ENCODE measurements at places on chromosomes 3 and 15.

DNA sequence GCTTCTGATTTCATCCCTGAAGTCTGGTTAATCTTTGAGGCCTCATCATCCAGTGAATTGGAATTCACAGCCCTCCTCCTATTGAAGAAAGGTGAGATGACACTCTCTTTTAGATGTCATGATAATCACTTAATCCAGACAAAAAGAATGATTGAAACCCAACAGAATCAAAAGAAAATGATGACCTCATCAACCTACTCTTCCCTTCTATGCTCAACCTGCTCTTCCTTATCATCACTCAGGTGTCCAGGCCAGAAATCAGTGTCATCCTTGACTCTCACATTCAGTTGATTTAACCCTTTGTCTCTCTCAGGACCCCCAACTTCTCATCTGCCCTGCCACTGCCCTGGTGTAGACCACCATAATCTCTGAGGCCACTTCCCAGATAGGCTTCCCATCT is 11.8 kb downstream of the PLA2G4E start:
- DNase-seq: no peak

DNA sequence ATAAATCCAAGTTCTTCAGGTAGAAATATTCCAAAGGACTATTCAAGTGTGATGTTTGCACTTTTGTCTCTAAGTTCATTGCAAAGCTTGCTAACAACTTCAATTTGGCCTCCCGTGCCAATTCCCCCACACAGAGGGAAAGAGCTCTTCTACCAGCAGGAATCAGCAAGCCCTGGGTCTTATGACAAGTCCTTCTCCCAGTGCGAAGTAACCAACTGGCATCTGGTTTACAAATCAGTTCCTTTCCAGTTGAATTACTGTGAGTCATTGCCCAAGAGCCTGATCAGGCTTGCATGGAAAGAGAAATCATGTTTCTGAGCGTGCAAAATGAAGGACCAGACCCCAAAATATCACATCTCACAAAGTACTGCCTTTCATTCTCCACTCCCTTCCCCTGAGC is 62.7 kb upstream of the SLCO3A1 start:
- no peak for DNase-seq

GRCh38 chr3:155313300-155313699 is 19.8 kb upstream of the STRIT1 start:
- no peak for DNase-seq

GRCh38 chr15:43253431-43254403 is 13.0 kb downstream of the TGM5 start:
- DNase-seq: no peak

DNA sequence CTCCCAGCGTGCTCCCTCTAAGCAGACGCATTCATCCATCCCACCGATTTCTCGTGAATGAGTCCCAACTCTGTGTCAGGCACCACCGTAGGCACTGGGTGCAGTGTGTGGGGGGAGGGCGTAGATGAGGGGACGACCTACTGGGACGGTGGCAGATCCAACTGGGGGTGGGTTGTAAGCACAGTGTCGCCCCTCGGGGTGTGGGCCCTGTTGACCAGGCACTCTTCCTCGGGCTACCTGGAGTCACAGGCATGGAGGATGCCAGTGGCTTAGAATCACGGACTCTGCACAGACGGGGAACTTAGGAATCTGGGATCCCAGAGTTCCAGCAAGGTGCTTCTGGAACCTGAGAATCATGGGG is 66.2 kb downstream of the SLC6A6 start:
- DNase-seq: no peak

- DNase-seq: no peak
These were observed 306.4 kb downstream of the MAGI1 start for GRCh38 chr3:65732051-65732935.

DNA sequence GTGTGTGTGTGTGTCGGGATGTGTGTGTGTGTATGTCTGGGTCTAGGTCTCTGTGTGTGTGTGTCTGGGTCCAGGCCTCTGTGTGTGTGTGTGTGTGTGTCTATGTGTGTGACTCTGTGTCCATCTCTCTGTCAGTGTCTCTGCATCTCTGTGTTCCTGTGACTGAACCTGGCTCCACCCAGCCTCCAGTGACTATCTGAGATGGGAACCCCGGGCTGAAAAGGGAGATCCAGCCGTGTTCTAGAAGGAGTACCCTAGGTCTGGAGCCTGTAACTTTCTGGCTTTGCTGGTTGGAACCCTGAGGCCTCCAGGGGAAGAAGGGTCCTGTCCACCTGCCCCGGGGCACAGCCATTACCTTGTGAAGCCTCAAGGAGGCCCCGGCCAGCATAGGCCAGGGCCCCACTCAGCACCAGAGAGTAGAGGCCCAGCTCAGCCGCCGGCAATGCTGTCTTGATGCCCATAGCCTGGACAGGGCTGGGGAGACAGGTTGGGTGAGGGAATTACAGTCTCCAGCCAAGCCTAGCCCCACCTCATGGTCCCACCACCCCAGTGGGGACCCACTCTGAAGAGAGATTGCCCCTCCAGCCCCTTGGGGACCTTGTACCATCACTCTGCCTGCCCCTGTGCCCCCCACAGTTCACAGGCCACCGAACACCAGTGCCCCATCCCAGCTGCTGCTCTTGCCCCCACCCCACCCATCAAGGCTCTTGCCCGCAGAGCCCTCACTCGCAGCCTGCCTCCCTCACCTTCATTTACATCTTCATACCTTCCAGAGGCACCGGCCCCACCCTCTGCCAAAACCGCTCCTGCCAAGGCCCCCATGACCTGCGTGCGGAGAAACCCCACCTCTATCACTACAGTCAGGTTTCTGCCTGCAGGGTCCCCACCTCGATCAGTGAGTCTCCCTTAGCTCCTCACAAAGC is 2.0 kb downstream of the HHATL start:
- DNase-seq: no peak

DNA sequence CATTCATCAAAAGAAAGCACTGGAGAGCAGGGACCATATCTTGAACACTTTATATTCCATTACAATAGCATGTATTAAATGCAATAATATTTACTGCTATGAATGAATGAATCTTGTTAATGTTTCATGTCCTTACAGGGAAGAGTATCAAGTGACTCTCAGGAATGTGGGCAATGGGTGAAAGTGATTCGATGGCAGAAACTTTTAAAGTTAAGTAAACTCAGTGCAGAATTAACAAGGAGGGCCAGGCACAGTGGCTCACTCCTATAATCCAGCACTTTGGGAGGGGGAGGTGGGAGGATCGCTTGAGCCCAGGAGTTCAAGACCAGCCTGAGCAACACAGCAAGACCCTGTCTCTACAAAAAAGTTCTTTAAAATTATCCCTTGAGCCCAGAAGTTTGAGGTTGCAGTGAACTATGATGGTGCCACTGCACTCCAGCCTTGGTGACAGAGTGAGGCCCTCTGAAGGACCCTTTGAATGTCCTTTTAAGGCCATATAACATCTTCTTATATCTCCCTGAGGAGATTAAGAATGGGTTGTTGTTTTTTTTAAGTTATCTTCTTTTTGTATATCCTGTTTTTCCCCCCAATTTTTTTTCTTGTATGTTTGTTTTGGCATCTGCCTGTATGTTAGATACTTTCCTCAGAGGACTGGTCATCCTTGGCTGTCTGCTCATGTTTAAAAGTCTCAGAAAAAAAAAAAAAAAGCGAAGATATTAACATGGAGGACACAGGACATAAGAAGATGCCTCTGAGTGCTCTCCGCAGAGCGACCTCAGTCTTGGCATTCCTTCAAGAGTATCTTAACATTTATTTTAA is 9.6 kb upstream of the FSIP1 start:
- DNase-seq: no peak

All from stimulated activated CD4-positive, alpha-beta T cell treated with anti-CD3 and anti-CD28 coated beads, Interleukin-15, amount 100 ng/mL, for 1 hour (primary cell).